Activated CD4-positive, alpha-beta memory T cell treated with anti-CD3 and anti-CD28 coated beads, Interleukin-2, amount 10 ng/mL, durations not matched to agents 7 days and 5 days (primary cell): ENCODE measurements at places on chromosomes 7 and 10. TPM values are rescaled to one million over a fixed set of nuclear protein-coding genes. Genes with fewer than 3 reads are reported as not detected.

DNA sequence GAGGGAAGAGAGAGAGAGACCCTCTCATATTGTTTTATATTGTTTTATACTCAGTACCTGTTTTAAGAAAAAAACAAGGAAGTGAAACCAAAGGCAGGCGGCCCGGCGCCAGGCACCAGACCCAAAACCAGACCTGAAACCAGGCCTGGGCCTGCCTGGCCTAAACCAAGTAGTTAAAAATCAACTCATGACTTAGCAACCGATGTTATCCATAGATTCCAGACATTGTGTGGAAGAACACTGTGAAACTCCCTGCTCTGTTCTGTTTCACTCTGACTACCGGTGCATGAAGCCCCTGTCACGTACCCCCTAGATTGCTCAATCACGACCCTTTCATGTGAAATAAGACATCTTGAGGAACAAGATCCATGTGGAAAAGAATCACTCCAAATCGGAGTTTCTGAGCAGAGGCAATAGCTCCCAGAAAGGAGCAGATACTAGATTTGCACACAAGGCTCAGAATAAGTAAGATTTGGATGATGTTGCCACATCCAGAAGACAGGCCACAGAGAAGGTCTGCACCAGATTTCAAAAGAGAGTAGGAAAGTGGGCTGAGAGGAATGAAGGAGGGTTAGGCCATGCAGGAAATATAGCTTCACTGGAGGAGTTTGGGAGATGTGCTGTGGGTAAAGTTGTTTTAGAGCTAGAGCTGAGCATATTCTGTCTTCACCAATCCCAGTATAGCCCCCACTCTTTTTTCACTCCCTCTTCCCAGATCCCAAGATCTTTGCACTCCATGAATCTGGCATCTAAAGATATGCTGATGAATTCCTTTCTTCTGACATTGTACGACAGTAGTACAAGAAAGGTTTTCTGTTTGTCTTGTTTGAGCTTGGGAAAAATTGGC is 8.8 kb upstream of the ZNF248 start:
- DNase-seq = no peak

- DNase-seq = no peak
Observed at GRCh38 chr10:44938956-44939355, 20.6 kb upstream of the RASSF4 start.

DNA sequence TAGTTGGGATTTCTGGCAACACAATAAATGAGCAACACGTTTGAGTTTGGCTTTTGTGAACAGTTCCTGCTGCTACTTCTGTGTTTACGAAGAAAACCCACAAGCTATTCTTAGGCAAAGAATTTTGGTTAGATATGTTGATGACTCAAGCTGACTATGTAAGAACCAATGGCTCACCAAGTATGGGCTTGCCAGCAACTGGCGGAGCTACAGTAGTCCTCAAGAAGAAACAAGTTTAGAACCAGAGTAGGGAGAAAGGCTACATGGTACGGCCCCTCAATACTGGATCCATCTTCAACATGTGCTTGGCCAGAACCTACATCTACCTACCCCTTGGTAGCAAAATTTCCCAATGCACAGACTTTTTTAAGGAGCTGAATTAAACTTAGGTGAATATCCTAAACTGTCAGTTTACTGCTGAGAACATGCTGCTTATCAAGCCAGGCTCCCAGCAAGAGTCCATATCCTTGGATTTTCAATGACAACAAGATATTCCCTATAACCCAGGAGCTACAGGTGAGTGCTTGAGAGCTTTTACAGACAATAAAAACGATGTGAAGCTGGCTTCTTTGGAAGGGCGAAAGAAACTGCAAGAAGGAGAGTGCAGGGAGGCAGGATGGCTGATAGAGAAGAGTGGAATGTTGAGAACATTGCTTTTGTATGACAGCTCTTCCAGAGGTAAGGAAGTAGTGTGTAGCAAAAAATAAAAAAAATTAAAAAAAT is 74.3 kb upstream of the ASAH2 start:
- peak; percentile 47 for DNase-seq

DNA sequence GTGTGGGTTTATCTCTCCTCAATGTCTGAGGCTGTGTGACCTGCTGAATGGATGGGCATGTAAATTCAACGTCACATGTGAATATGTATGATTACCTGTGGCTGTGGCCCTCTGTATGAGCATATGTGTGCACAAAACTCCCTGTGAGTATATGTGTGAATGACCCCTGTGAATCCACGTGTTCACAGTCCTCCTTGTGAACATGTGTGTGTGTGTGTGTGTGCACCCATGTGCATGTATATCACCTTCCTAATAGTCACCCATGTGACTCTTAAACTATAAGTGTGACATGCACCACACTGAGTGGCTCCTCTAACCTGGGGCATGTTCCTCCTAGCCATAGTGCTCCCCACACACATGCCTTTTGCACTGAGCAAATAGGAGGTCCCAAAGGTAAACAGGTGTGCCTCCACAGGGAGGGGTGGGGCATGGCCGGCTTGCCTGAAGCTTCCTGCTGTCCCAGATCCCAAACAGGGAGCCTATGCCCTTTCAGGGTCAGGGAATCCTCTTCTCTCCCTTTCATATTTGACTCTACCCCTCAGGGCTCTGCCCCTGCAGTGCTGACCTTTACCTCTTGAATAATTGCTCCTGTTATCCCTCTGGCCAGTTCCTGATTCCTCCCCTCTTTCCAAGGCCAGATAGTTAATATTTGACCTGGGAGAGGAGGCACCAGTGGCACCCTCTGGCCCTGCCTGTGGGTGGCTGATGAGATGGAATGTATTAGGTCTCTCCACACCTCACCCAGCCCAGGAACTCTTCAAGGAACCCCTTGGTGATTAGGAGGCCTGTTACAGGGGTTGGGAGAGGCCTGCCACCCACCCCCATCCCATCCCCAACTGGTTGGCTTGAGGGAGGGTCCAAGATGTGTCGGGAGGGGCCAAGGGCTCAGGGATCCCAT is 1.9 kb downstream of the SEMA4G start:
- peak; percentile 13 for DNase-seq

DNA sequence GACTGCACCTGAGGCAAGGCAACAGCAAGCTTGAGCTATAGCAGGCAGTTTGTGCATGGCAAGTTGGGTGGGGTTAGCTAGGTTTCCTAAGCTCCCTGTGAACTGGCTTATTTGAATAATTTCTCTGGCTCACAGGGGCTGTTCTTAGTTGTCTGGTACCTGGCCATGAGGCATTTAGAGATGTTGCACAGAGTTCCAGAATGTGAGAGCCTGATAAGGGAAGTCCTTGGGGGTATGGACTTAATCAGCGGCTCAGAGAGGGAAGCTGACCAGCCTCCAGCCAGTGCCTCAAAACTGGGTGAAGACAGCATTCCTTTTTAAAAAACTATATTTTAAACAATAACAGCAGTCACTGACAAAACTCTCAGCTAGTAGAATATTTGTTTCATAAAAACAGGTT is 307.4 kb downstream of the FZD1 start:
- DNase-seq = no peak

- DNase-seq = no peak
Observed at GRCh38 chr7:131080754-131081153, 246.9 kb upstream of the MKLN1 start.

DNA sequence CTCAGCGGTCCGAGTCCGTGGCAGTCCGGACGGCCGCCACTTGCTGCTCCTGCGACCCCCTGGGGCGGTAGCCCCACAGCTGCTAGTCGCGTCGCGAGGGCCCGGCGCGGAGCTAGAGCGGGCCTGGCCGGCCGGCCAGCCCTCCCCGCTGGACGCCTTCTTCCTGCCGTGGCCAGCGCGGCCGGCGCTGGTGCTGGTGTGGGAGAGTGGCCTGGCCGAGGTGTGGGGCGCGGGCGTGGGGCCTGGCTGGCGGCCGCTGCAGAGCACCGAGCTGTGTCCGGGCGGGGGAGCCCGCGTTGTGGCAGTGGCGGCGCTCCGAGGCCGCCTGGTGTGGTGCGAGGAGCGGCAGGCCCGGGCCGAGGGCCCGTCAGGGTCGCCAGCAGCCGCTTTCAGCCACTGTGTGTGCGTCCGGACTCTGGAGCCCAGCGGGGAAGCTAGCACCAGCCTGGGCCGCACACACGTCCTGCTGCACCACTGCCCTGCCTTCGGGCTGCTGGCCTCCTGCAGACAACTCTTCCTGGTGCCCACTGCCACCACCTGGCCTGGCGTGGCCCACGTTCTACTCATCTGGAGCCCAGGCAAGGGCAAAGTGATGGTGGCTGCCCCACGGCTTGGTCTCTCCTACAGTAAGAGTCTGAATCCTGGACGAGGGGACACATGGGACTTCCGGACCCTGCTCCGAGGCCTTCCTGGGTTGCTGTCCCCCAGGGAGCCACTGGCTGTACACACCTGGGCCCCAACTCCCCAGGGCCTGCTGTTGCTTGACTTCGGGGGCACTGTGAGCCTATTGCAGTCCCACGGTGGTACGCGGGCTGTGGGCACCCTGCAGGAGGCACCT is 631 bp downstream of the HPS6 start:
- peak; percentile 30 for DNase-seq

- DNase-seq = no peak
Observed at GRCh38 chr10:12349629-12350166, 351 bp downstream of the CAMK1D start.

GRCh38 chr7:137656850-137657232 is 189.9 kb downstream of the DGKI start:
- DNase-seq = no peak

DNA sequence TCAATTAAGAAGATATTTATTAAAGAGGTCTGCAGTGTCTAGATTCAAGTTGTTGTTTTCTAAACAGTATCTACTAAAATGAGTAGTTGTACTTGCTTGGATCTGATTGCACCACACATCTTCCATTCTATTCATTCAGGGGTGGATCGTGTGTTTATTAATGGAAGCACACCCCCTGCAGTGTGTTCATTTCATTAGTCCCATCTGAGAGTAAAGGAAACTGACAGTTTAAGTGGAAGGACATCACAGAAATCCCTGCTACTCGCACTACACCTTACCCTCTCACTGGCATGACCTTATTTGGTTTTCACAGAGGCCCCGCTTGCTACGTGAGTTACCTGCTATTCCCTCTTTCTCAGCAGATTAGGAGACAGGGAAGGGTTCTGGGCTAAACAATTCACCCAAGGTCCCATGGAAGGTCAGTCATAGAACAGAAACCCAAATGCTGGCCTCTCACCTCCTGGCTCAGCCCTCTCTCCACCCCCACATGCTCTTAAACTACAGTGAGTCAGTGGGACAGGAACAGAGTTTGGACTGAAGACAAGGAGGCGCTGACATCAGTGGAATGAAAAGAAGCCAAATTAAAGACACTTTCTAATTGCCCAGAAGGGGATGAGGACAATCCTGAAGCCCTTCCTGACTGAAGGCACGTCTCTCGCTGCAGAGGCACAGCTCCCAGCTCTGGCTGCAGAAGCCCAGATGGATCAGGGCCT is 369.2 kb upstream of the NRP1 start:
- DNase-seq = no peak

- no peak for DNase-seq
Observed at GRCh38 chr10:99297033-99297432, 32.1 kb upstream of the CNNM1 start.

DNA sequence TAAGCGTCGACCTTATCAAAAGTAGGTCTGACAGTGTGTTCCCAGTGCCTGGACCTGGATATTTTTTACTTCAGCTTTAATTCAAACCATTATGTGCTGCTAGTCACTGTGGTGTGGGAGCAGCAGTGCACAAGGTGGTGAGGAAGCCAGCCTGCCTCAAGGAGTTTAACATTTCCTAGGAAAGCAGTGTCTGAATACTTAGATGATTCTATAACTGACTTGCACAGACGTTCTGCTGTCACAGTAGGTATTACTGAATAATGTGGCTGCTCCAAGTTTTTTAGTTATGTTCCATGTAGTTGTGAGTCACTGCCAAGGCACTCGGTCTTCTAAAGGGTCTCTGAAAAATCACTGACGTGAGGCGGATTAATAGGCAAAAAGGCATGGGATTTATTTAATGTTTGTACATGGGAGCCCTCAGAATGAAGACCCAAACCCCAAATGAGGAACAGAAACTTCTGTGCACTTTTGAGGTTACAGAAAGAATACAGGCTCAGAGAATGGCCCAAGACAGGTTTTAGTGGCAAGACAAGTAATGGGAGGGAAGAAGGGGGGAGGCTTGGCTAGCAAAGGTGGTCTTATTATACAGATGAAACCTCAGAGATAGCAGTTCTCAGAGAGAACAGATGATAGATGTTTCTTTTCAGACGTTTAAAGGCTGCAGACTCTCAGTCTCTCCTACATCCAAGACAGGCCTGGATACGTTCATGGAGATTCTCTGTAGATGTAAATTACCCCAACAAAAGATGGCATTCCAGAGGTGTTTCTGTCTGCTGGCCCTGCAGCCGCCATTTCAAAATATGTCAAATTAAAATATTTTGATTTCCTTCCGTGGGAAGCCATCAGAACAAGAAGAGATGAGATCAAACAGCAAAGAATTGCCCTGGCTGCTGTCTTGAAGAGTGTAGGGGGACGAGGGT is 209.3 kb downstream of the SDK1 start:
- DNase-seq = no peak

- peak; percentile 38 for DNase-seq
Observed at GRCh38 chr7:150428671-150429451, 21.6 kb upstream of the GIMAP8 start.

DNA sequence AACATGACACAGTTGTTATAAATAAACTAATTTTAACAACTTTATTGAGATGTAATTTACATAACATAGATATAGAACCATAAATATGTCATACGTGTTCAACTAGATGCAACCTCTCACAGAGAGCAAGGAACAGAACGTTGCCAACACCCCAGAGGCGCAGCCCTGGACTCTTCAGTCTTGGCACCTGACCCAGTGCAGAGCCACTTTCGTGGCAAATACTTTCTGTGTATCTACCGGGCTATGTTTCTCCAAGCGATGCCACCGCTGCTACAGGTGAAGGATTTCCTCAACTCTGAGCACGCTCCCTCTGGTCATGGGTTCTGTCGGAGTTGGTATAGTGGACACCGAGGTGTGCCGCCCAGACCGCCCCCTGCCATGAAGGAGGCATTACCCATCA is 57.4 kb downstream of the TEX36 start:
- DNase-seq = no peak

GRCh38 chr7:106610996-106611886 is 49.7 kb downstream of the CCDC71L start:
- DNase-seq = no peak

DNA sequence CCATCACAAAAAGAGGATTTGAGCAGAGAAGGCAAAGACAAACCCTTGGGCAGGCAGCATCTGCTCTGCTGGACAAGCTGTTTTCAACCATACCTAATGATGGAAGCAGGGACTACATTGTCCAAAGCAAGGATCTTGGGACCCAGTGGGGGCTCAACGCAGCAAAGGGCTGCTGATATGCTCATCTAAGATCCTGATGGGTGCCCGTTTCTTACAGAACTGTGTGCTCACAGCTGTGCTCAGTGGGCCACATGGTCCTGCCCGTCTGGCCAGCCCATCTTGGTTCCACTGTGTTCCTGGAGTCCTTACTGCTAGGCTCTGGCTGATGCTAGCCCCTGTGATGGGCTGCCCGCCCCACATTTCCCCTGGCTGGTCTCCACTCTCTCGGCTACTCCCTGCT is 36.1 kb downstream of the GPRIN2 start:
- no peak for DNase-seq

The SORBS1 gene
- total RNA-seq = 0.58 TPM

The DRGX gene
- total RNA-seq = not detected

The TMEM236 gene
- total RNA-seq = 0.15 TPM

The KCND2 gene
- not detected for total RNA-seq

The PVRIG gene
- 71.8 TPM for total RNA-seq

The VAX1 gene
- total RNA-seq = not detected
